NCI-H510A (cell line): ENCODE measurements at places on chromosomes 4 and X.

DNA sequence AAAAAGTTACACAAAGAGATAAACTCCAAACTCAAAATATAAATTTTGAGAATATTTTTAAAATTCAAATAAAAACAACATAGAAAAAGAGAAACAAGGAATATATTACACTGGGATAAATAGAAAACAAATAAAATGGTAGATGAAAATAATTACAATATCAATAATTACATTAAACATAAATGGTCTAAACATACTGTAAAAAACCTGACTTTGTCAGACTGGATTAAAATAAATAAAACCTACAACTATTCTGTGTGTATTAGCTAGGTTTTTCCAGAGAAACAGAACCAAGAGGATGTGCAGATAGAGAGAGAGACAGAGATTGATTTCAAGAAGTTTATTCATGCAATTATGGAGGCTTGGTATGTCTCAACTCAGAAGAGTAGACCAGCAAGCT, 126.5 kb downstream of the LRBA start:
- DNase-seq, result no peak

GRCh38 chr4:145686991-145687390, 7.0 kb downstream of the C4orf51 start:
- DNase-seq, result no peak

GRCh38 chr4:147096667-147097604, 151.3 kb upstream of the TTC29 start:
- DNase-seq, result no peak

DNA sequence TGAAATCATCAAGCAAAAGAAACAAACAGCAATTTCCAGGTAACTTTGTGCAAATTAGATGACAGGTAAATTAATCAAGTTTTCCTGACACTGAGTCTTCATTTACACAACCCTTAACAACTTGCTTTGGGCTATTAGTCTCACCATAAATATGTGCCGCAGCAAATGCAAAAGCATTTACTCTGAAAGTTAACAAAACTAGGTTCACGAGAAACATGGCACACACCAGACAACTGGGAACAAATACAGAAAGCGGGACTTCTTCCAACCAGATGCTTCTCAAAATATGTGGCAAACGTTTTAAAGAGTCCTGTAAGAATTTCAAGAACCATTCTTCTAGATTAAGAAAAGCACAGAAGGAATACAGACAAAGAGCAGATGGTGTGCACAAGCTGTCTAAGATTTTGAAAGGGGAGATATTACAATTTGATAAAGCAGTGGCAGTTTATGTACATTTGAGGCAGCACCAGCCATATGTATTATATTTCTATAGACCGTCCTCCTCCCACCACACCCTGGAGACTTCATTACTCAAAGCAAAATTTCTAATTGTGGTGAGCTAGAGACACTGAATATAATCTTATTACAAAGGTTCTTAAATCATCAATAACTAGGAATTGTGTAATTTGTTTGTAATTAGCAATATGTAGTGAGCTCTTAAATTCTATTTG, 192.5 kb upstream of the ADAMTS3 start:
- no peak for DNase-seq

DNA sequence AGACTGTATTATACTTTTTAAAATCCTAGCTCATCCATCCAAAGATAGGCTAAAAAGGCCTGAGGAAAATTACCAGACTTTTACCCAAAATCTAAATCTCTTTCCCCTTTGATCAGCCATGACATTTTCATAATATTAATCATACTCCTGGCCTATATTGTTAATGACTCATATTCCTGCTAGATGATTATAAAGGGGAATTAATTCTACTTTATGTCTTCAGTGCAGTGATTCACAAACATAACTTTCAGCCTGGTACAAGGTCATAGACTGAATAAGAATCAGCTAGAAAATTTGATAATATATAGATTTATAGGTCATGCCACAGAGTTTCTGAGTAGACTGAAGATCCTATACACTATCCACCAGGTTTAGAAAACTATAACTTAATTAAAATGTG, 1905.4 kb downstream of the C4orf33 start:
- no peak for DNase-seq

- DNase-seq, result no peak
These were observed 339.5 kb downstream of the DHX15 start for GRCh38 chr4:24244663-24245490.

- no peak for DNase-seq
These were observed 11.8 kb downstream of the CASP6 start for GRCh38 chr4:109691411-109691920.

GRCh38 chr4:41215155-41215554, 813 bp upstream of the APBB2 start:
- DNase-seq, result no peak

DNA sequence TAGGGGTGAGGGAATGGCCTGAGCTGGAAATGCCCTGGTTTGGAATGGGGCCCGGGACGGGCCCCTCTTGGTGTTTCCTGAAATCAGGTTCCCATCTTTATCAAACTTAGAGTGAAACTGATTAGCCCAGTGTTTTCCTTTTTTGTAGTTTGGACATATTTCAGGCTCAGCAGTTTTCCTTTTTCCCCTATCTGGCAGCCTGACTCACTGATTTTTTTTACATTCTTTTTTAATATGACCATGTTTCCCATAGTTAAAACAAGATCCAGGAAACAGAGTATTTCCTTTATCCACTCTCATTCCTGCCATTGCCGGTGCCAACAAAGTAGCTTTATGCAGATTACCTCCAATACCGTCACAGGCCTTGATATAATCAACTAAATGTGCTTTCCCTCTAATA, 20.5 kb upstream of the C4orf17 start:
- DNase-seq, result no peak

DNA sequence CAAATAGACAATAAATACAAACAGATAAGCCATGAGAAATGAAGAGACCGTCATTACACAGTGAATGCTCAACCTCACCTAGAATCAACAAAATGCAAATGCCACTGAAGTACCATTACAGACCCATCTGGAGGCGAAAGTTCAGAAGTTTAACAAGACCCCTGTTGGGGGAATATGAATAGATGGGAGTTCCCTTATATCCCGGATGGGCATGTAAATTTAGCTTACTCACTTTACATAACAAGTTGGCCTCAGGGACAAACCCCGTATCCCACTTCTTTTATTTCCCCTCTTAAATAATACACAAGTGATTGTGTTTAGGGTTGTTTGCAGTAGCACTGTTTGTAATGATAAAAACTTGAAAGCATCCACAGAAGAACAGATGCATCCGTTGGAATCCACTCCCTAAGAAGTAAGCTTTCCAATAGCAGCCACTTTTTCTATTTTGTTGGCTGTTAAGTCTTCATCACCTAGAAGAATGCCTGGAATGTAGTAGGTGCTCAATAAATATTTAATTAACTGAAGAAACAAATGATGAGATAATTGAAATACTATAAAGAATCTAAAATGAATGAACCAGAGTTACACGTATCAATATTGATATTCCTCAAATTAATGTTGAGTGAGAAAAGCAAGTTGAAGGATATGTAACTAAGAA, 1076.3 kb upstream of the TENM3 start:
- no peak for DNase-seq

GRCh38 chr4:54493862-54494261, 163.9 kb upstream of the KIT start:
- no peak for DNase-seq

GRCh38 chrX:349196-349595, 30.6 kb upstream of the GTPBP6 start:
- no peak for DNase-seq

DNA sequence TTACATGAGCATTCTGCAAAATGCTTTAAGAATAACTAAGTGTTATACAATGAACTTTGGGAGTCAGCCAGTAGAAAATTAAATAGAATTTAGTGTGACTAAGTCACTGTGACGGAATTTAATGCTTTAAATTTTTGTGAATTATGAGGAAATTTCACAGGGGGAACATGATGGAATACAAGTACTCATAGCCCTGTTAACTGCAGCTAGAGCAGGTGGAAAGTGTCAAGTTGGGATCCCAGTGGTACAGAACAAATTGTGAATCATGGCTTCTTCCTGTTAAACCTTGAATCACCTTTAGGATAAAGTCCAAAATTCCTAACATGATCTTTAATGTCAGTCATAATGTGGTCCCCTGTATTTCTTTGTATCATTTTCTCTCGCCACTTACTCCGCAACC, 212.2 kb upstream of the CENPE start:
- DNase-seq, result no peak

GRCh38 chrX:153921511-153922446, 4.3 kb downstream of the ARHGAP4 start:
- no peak for DNase-seq

DNA sequence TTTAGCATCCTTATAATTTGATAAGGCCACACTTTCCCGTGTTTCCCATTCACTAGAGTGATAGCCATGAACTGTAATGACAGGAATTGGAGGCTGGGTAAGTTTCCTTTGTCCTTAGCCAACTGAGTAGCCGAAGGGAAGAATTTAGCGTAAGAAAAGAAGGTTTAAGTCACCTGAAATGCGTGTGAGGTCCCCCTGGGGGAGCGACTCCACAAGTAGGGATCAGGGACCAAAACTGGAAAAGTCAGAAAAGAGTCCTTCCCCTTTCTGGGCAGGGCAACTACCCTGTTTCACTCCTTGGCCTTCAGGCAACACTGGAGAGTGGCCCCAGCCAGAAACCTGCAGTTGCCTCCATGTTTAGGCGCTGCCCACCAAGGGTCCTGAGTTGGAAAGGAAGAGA, 81.6 kb upstream of the MED14 start:
- DNase-seq, result no peak

GRCh38 chr4:138262030-138262429, 19.9 kb upstream of the SLC7A11 start:
- DNase-seq, result no peak

DNA sequence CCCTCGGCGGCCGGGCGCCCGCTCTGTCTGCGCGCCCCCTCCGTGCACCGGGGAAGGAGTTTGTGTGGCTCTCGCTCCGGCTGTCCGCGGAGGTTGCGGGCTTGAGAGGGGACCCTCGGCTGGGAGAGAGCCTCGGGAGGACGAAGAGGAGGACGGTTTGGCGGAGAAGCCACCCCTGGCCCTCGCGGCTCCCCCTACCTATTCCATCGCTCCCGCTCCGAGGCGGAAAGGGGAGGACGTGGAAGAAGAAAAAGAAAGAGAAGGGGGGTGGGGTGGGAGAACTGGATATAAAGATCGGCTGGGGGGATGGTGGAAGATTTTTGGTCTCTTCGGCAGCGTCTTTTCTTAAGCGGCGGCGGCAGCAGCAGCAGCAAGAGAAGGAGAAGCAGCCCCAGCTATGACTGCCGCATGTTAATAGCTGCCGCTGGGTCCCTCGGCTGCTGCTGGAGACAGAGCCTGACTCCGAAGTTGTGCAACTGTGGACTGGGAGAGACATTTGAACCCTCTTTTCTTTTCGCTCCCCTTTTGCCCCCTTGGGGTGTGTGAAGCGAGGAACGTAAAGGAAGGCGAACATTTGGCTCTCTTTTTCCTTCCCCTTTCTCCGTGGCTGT, 895 bp downstream of the ADGRL3 start:
- no peak for DNase-seq
